ENCODE measurements at places on chromosomes 4 and X.

- DNase-seq = no peak
Observed at GRCh38 chrX:43644124-43644701, 11.9 kb upstream of the MAOA start.

GRCh38 chrX:54178100-54178940 is 4.7 kb downstream of the FAM120C start:
- no peak for DNase-seq

GRCh38 chr4:94523617-94524016 is 71.9 kb downstream of the PDLIM5 start:
- DNase-seq = no peak

GRCh38 chr4:967113-968104 is 6.0 kb downstream of the DGKQ start:
- DNase-seq = no peak

DNA sequence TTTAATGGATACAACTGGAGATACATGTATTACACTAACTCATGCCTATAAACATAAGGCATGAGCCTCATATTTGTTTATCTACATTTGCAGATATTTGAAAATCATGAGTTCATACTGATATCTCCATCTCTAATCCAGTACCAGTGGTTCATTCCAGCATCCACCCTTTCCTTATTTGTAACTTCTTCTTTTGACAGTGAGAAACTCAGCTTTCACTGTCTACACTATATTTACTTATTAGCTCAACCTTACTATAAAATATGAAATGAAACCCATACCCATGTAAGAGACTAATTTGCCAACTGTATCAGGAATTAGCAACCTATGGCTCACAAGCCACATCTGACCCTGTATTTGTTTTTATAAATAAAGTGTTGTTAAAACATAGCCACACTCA is 161.9 kb upstream of the GPRIN3 start:
- DNase-seq = no peak

GRCh38 chr4:92387459-92388069 is 83.8 kb downstream of the GRID2 start:
- peak; percentile 35 for DNase-seq

DNA sequence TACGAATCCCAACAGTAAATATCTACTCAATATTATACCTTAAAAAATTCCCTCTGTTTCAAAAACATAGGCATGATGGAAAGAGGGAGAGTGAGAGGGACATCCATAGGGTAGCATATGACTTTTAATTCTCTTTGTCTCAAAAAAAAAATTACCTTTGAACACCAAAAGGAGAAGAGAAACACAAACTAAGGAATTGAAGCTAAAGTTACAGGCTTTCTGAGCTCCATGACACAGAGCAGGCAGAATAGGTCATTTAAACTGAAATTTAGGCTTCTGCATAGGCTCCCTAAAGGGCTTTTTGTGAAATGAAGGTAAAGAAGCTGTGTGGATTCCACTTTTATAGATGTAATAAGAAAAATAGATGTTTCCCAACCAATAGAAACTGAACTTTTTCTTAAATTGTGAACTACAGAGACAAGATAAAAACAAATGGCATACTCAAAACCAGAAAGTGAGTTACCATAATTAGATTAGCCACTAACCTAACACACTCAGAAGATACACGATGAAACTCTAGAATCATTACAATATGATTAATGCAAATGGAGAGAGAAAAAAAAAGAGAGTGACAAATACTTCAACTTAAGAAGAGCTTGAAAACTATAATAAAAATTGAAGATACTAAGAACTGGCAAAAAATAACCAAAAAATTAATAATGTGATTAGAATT is 584.6 kb downstream of the GABRG1 start:
- no peak for DNase-seq

DNA sequence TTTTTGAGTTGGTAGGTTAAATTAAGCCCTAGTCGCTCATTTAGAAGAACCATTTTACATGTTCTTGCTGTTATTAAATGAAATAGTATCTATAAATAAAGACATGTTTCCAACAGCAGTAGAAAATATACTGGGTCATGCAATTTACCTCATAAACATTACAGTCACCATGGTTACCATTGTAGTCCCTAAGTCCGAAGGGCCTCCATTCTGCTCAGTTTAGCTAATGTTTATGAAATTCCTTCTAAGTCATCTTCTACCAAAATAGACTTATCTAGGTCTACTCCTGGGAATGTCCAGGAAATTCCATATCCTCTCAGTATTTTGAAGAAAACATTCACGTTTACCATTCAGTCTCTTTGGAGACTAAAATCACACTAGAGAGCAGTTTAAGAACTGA is 292.5 kb upstream of the DCAF8L1 start:
- DNase-seq = no peak

- DNase-seq = no peak
Observed at GRCh38 chr4:5933996-5934831, 41.3 kb upstream of the CRMP1 start.

DNA sequence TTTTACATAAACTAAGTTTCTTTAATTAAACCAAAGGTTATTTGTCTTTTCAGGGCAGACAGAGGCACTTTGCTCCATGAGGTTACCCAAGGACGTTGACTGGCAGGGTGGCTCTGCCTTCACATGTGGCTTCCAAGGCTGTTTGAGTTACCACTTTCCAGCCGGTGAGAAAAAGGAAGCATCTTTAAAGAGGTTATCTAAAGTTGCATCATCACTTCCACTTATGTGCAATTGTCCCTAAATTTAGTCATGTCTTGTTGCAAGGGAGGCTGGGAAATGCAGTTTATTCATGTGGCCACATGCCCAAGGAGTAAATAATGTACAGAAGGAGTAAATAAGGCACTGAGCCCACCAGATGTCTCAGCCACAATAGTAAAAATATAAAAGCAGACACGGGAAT is 29.0 kb upstream of the RAP1GDS1 start:
- DNase-seq = no peak

DNA sequence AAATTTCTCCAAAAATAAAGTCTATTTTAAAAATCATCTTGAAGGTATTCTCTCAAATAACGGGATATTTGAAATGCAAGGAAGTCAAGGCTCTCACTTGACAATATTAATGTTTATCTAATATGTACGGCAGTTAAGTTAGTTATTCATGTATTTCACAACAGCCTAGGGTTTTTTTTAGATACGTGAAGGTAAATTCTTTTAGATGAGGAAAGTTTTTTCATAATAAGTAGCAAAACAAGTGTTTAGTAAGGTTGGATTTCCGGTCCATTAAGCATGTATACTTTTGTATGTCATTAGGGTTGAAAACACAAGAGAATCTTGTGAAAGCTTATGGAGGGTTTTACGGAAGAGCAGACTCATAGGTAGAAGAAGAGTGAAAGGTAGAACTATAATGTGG is 273.3 kb downstream of the ANK2 start:
- DNase-seq = no peak

- DNase-seq = peak; percentile 67
Observed at GRCh38 chr4:110510955-110511544, 35.1 kb downstream of the ENPEP start.

- DNase-seq = no peak
Observed at GRCh38 chrX:131058136-131058868, at the start of gene ARHGAP36. Gene ARHGAP36, plus strand, starts transcription at chrX:131058346. Its CDS starts 23,320 bp downstream, at chrX:131081666.

DNA sequence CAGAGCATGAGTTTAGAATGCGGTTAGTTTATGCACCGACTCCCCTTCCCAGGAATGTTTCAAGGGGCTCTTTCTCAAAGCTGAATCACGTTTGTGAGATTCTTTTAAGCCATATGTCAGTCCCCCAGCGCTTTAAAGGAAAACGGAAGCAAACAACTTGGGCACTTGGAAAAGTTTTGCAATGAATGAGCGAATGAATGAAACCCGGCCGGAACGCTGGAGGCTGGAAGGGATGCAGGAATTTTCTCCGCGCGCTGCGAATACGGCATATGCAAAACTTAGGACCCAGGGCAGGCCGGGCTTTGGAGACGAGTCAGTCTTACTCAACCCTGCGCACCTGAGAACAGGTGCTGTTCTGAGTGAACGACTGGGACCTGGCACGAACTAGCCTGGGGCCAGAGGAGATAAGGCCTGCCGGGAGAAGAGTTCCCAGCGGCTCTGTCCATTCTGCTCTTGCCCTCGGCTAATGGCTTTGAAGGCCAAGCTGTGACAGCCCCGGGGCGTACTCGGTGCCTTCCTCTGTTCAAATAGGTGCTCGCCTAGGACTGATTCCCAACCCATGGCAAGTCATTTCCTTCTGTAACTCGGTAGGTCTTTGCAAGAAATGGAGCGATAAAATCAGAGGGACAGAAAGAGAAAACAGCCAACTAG is 743 bp upstream of the NRK start:
- peak; percentile 16 for DNase-seq

GRCh38 chr4:159237975-159238374 is 135.1 kb downstream of the RAPGEF2 start:
- DNase-seq = no peak

- DNase-seq = no peak
Observed at GRCh38 chr4:1091561-1091995, 21.8 kb downstream of the RNF212 start.

DNA sequence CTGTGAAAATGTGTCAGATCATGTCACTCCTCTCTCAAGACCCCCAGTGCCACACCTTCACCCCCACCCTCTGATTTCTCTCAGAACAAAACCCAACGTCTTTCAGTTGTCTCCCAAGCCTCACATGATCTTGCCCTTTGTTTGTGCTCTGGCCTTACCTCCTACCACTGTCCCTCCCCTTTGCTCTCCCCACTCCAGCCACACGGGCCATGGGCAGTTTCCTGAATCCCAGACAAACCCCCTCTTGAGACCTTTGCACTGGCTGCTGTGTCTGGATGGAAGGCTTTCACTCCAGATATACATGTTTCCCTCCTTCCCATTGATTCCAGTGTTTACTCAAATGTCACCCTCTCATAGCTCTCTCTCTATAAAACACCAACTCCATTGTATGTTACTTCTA is 3.6 kb upstream of the CENPE start:
- no peak for DNase-seq

- DNase-seq = no peak
Observed at GRCh38 chrX:107577933-107578332, 50.4 kb upstream of the PRPS1 start.

DNA sequence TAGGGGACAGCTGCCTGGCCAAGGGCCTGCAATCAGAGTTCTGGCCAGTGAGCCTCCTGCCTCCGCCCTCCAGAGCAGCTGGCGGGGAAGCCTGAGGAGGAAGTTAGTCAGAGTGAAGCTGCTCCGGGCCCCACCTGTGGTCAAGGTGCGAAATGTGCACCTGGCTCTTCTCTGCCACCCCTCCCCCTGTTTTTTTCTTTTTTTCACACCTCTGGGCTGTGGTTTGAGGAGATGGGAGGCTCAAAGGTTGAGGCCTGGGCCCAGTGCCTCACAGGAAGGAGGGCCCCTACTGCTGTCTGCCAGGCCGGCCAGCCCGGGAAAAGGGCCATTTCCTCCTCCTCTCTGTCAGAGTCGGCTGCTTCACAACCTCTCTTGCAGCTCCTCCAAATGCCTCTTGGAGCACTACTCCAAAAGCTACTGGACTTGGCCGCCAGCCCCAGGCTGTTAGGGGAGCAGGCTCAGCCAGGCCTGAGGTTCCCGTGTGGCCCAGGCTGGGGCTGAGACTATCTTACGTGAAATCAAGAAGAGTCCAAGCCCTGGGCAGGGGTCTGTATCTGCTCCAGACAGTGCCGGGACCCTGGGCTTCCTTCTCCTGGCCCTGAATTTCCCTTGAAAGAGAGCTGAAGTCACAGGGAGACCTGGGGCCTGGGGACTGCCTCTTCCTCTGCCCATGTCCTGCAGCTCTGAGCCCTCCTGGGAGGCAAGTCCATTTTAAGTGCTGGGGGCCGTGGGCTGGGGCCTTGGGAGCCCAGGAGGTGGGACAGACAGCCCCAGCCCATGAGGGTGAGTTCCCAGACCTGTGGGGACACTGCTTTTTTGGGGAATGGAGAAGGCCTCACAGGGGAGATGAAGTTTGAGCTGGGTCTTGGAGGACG is 4.5 kb upstream of the CXCR3 start:
- peak; percentile 52 for DNase-seq

- no peak for DNase-seq
Observed at GRCh38 chr4:128322986-128323385, 35.4 kb upstream of the PGRMC2 start.

DNA sequence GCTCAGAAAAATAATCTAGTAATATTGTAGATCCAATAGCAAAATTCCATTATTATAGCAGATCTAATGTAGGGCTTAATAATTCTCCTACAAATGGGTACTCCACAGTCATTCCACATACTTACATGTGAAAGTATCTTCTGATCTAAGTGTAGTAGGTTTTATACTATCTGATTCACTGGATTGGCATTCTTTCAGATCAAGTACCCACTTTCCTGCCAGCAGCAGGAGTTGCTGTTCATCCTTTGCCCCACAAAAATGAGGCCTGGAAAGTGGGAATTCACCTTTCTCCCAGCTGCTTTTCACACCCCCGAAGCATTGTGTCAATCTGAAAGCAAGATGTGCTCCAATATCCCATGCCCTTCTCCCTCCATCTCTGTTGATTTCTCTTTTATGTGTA is 77.1 kb upstream of the RXFP1 start:
- no peak for DNase-seq

GRCh38 chr4:53321151-53321983 is 44.5 kb downstream of the SCFD2 start:
- no peak for DNase-seq

DNA sequence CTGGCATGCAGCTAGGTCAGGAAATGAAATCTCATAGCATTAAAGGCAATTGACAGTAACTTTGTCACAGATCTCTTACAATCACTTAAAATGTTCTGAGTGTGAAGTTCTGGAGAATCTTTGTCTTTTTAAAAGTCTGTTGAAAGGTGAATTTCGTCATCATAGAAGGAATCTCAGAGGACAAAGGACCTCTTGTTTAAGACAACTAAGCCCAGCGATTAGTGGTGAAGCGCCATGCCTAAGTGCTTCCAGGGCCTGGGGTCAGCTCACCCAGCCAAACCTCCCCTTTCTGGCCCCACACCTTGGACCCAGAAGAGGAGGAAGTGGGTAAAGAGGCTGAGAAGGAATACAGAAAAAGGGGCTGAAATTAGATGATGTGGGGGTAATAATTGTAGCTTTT is 8.5 kb downstream of the FRMD7 start:
- no peak for DNase-seq

GRCh38 chr4:76562836-76563453 is 127.9 kb downstream of the SHROOM3 start:
- DNase-seq = no peak

DNA sequence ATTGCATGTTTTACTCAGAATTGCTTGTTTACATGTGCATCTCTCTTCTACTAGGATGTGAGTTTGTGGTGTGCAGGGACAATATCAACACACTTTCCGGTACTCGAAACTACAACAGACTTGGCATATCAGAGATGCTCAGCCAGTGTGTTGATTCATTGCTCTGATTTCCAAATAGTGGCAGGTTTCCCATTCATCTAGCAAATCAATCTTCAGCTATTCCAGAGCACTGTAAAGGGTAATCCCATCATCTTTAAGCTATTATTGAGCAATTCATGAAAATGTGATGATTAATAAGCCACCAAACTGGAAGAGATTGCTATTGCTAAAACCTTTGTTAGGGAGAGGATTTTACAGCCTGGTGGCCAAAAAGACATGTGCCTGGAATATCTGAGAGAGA is 574.2 kb upstream of the CPEB2 start:
- no peak for DNase-seq

DNA sequence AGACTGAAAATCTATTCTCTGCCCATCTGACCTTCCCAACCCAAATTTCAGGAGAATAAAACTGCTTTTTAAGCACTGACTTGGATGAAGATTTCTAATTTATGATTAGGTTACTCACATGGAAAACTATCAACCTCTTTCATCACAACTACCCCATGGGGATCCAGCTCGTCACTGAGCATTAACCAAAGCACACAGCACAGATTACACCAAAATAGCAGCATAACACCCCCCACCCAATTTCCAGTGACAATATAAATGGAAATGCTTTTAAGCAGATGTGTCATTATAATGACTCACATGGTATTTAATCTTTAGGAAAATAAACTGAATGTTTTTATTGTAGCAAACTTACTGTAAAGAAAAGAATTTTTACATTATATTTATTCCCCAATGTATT is 9.7 kb downstream of the SERTM2 start:
- no peak for DNase-seq

Data from renal pelvis (tissue), 12 donors.